GM04504 (cell line): ENCODE measurements at places on chromosomes 2 and 18.

- no peak for DNase-seq
Measured at GRCh38 chr2:76808732-76809131, 713.4 kb downstream of the LRRTM4 start.

GRCh38 chr2:33015421-33016142, 68.8 kb downstream of the LTBP1 start:
- DNase-seq: peak; percentile 75

GRCh38 chr2:145161656-145162055, 641.7 kb upstream of the ZEB2 start:
- no peak for DNase-seq

DNA sequence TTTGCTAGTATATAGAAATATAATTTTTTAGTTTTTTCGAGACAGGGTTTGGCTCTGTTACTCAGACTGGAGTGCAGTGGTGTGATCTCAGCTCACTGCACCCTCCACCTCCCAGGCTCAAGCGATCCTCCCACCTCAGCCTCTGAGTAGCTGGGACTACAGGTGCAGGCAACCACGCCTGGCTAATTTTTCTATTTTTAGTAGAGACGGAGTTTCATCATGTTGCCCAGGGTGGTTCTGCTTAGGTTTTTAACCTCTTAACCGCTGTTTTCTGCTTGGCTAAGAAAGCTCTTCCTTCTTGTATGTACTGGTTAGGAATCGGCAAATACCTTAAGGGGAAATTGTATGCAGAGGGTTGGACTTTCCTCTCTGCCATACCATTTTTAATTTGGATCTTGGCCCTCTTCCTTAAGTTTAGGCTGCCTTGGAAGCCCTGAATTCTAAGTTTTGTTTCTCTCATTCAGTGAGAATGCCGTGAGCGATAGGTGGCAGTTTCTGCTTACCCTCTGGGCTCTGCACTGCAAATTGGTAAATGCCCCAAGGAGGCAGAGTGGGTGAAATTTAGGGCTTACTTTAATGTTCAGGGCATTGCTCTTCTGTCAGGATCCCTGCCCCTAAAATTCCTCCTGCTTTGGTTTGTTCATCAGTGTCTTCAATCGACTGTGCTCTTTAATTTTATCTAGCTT, 32.3 kb downstream of the EML6 start:
- no peak for DNase-seq

DNA sequence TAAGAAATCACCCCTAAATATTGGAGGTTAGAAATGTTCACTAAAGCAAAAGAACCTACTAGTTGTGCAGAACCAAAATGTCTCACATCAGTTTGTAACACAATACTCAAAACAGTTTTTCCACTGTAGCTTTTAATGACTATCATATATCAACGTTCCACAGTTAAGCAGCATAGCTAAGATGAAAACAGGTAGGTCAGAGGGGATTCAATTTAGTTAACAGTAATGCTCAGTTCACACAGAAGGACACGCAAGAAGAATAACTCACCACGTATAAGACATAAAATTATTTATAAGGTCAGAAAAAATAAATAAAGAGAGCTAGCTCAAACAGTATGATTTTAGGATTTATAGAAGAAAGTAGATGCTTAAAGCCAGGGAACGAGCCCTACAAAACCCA, 118.9 kb upstream of the CCDC150 start:
- DNase-seq: no peak

GRCh38 chr2:223674998-223675609, 72.9 kb upstream of the SCG2 start:
- DNase-seq: no peak

DNA sequence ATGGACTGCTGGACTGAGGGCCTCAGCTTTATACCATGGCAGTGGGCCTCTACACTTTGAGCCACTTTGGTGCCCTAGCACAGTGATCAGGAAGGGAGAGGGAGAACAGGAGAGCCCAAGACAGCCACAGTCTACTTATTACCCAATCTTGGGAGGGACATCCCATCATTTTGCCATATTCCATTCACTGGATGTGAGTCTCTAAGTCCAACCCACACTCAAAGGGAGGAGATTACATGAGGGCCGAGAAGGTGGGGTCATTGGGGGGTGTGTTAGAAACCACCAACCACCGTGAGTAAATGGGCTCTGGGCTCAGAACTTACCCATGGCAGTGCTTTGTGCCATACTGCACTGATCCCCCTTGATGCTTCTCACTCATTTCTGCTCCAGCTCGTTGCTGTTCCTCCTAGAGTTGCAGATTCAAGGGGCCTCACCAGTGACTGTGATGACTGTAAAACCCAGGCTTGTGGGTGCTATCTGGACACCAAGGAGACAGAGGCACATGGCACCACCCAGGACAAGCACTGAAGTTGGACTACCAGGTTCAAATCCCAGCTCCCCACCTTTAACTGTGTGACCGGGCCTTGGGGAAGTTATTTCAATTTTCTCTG, 97.6 kb upstream of the RAB6C start:
- no peak for DNase-seq

GRCh38 chr2:44705356-44705755, 236.1 kb upstream of the SIX3 start:
- no peak for DNase-seq

GRCh38 chr18:47149457-47150028, 757 bp downstream of the HDHD2 start:
- DNase-seq: no peak

- no peak for DNase-seq
Measured at GRCh38 chr2:6956566-6956965, 39.4 kb downstream of the RNF144A start.

DNA sequence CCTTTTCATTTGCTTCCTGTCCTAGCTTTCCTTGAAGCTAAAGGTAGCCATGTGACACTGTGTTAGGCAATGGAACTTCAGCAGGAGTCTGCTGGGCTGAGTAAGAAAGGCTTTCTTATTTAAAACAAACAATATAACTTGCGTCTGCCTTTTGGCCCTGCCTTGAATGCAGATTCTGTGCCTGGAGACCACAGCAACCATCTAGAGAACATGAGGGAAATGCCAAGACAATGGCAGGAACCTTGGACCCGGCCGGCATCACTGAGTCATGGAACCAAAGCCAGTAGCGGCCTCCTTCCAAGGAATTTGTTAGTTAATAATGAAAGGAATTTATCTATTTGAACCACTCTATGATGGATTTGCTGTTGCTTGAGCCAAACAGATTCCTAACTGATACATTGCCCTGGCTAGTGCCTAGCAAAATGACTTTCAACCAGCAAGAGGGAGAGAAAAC, 207.5 kb upstream of the EPHA4 start:
- DNase-seq: peak; percentile 4

- DNase-seq: no peak
Measured at GRCh38 chr2:157194097-157194688, 63.3 kb upstream of the GALNT5 start.

GRCh38 chr2:187404431-187405110, 43.5 kb downstream of the CALCRL start:
- no peak for DNase-seq

DNA sequence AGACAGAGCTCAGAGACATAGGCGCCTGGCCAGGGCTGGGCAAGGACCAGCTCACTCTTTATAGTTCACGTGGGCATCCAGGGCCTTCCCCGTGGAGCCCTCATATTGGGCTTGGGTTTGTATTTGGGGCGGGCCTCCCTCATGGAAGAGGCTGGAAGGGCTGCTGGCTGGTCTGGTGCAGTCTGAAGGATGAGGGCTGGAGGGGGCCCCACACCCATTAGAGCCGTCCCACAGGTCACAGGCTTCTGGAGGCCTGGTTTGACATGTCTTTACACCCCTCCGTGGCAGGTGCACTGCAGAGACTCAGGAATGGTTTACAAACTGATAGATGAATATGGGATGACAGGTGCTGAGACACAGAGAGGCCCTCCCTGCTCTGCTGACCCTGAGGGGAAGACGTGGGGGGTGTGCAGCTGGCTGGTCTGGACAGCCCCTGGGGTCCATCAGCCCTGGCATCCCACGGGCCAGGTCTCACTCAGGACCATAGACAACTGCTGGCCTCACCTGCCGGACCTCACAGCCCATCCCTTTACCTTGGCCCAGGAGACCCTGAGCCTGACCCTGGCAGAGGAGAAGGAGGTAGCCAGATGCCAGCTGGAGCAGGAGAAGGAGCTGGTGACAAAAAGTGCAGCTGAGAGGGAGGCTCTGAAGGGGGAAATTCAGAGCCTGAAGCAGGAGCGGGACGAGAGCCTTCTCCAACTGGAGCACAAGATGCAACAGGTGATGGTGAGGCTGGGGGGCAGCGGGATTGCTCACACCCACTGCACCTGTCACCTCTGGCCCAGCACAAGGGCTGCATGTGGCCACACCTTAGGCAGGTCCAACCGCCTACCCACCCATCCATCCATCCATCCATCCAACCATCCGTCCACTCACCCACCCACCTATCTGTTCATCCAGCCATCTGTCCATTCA, 43.9 kb downstream of the CROCC2 start:
- DNase-seq: no peak

DNA sequence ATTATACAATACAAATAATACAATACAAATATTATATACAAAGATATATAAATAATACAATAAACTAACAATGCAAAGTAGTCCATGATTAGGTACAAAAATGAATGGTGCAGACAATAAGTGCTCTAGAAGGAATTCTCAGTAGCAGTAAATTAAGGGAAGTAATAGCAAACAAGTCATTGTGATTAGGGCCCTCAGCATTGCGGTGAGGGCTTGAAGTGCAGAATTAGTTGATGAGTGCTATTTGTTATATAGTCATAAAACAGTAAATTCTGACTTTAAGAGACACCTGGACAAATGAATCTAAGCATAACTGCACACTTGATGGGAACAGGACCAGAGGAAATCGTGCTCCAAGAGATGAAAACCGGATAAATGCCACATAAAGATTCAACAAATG, 74.9 kb downstream of the ANKRD44 start:
- DNase-seq: no peak
